ENCODE measurements at places on chromosomes 13 and 19.

DNA sequence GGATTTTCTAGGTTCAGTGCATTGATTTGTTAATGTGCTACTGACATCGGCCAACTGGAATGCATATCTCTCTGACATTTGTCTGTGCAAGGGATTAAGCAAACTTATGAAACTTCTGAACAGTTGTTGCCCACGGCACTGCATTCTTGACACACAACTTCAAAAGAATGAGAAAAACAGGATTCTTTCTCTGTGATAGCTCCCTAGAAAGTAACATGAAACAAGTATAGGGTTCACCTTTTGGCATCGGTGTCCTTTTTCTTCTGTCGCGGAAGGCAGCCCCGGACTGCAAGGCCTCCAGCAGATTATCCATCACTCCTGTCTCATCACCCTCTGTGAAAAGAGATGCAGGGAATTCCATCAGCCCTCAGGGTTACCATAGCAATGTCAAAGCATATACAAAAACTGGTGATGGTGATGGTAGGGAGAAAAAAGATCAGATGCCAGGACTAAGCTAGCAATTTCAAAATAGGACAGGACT is 389.2 kb downstream of the DIAPH3 start:
- DNase-seq: no peak

DNA sequence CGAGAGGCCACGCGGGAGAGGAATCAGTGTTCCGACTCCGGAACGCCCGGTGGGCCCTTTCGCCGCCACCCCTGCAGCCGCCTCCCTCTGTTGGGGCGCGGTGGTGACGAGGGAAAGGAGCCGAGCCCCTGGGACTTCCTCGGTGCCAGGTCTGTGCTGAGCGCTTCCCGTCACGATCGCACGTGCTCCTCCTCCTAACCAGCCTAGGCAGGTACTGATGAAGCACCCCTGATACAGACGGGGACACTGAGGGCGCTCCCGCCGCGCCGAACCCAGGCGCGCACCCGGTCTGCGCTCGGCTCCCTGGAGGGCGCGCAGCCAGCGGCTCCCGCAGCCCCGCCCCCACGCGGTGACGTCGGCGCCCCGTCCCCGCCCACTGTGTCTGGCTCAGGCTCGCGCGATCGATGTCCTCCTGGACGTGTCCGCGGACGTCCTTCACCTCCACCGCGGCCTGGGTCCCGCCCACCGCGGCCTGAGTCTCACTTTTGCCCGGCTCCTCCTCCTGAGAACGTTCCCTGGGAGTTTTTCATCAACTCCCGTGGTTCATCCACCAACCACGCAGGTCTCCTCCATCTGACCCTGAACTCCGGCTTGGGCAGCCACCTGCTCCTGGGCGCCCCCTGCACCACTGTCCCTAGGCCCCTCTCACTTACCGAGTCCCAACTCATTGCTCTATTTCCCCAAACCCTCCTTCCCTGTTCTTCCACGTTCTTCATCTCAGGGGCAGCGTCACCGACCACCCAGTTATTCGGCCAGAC is 2.6 kb upstream of the KLK15 start:
- DNase-seq: peak; percentile 34

DNA sequence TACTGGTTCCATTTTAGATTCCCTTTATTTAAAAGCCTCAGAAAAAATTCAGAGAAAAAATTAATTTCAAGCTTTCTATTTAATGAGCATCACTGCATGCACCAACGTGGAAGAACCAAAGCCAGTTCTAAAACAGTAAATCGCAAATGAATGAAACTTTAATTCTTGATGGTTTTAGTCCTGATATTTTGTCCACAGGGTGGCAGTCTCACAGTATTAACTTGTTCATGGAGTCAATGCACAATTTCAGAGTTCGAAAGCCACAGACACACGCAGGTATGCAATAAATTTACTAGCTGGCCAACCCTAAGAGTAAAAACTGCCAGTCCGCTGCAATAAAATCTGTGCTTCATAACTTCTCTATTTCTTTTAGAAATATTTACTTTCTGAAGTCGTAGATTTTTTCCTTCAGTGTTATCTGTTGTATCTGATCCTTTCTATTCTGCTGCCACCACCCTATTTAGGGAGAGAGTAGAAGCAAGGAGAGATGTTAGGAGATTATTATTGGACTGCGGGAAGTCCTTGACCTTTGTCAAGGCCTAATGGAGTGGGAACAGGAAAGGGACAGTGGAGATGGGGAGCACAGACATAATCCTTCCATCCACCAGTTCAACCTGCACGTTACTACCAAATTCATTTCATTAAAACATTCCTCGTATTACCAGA is 7.0 kb upstream of the WBP4 start:
- no peak for DNase-seq

DNA sequence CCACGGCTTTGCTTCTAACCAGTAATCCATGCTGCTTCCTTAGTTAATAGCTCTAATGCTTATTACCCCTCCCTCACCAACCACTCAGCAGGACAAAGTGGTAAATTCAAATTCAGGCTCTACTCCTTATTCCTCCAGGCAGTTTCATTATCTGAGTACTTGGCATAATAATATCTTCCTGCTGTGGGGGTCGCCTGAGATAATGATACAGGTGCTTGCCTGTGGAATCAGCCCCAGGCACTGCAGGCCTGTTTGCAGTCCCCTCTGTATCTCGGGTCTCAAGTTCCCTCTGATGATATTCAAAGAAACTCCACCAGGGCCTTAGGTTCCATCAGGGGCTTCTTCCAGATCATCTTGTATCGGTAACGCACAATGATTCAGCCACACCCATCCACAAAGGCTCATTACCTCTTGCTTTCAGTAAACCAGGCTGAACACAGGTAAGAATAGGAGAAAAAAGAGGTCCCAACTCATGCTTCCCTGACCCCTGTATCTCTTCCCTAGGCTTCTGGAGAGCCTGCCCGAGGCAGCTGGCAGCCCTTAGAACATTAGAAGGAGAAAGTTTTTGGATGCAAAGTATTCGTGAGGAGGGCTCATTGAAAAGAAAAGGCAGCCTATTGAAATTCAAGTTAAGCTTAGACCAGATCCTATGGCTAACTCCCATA is 14.3 kb upstream of the FOXO1 start:
- no peak for DNase-seq

DNA sequence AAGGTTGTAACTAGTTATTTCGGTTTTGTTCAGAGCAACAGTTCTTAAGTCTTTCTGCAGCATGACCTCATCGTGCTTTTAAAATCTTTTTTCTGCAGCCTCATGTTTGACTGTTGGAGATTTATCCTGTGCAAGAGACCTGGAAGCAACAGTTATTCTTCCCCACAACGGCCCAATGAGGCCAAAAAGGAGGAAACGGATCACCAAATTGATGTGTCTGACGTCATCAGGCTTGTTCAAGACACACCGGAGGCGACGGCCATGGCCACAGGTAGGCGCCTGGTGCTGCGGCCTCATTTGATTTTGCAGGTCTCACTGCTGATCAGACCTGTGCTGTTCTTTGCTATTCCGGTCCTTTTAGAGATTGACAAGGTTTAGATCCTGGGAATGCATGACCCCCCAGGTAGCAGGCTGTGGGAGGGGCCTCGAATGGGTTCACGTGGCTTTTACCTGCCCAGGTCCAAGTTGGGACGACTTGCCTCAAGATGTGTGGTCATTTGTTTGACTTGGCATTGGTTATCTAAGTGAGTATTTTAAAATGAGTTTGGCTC is 66.8 kb upstream of the MCF2L start:
- DNase-seq: no peak

Measured in stimulated activated CD8-positive, alpha-beta memory T cell treated with anti-CD3 and anti-CD28 coated beads, Interleukin-2, amount 100 ng/mL, for 1 hour (primary cell).